DMS53 (cell line): ENCODE measurements at places on chromosomes 4 and X.
A peak's percentile ranks its signal among the peaks of the same experiment; 100 is the strongest.

DNA sequence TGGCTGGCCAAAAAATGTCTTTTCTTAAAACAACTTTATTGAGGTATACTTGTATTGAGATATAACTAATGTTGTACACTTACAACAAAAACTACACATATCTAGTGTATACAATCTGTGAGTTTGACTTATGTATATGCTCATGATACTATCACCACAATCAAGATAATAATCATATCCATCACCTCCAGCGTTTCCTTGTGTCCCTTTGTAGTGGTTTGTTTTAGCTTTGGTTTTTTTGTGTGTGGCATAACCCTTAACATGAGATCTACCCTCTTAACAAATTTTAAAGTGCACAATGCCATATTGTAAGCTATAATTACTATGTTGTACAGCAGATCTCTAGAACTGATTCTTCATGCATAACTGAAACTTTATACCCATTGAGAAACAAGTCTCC lies 13.4 kb upstream of the PCSK1N start:
- DNase-seq = no peak

GRCh38 chr4:98625920-98626319 lies 32.5 kb downstream of the TSPAN5 start:
- no peak for DNase-seq

GRCh38 chrX:106611317-106611678 lies 480 bp upstream of the RADX start:
- DNase-seq = no peak

DNA sequence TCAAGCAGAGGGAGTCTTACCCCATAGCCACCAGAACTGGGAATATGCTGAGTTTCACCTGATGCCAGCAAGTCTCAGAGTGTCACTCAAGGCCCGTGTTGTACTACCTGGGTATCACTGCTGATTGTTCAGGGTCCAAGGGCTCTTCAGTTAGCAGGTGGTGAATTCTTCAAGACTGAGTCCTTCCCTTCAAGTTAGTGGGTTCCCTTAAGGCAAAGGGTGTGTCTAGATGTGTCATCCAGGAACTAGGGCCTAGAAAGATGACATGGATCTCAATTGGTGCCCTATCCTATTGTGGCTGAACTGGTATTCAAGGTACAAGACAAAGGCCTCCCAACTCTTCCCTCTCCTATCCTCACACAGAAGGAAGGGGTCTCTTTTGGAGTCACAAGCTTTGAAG lies 159.9 kb upstream of the DIPK2B start:
- DNase-seq = no peak

DNA sequence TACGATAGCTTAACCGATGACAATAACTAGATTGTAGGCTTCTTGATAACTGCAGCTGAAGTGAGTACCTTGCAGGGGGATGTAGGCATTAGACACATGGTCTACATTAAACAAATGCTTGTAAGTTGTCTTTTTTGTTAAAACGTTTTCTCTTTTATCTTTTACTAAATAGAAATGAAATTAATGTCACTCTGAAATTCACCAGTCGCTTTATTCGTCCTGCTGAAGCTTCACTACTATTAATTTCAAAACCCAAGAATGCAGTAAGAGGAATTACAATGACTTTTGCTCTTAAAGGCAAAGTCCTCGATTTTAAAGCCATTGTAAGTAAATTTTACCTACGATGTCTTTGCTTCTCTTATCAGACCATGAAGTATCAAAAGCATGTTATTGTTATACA lies 239.7 kb downstream of the CFAP47 start:
- DNase-seq = no peak

- no peak for DNase-seq
Measured at GRCh38 chrX:6052111-6052745, 176.4 kb downstream of the NLGN4X start.

DNA sequence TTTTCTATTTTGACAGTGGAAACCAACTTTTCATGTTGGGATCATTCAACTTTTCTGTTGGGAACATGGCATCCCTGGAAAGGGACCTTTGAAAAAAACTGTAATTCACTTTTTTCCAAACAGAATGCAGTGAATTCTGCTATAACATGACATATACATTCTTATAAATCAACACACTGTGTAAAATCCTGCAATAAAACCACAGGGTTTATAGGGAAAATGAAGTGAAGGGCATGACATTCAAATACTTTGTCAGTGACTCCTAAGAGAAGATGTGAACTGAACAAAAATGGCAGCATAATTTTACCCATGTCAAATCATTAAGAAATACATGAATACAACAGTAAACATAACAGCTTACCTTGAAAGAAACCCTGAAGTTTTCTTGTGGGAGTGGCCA lies 264.5 kb upstream of the ANKRD50 start:
- no peak for DNase-seq

DNA sequence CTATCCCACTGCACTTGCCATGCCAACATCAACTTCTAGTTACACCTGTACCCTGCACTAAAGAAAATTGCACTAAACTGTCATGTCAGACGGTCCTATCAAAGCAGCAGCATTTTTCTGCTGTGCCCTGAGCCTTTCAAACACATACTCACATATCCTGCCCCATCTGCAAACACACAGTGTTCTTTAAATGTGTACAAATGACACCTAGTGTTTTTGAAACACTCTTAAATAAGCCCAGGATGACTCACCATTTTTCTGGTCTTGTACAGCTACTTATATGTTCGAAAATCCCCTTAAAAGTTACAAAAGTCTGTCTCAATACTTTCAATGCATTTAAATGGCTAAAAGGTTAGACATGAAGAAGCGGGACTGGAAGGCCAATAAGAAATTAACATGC lies 346.7 kb upstream of the PPARGC1A start:
- DNase-seq = peak; percentile 77

DNA sequence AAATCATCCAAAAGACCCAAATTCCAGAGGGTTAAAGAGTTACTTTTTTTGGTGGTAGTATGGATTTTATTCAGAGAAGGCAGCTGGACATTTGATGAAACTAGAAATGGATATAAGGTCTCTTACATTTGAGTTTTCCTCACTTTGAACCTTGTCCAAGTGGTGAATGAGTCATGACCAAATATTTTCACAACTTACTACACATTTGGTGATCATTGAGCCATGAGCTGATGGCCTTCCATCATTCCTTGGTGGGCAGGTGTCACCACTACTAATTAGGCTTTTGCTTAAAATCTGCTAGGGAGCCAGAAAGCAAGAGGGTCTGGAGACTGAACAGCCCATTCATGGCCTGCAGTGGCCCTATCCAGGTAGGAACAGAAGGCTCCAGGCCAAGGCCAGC lies 620.2 kb upstream of the INTU start:
- DNase-seq = peak; percentile 26
